Heart left ventricle (tissue), 16 donors: ENCODE measurements at places on chromosomes 12 and 14.

- DNase-seq = no peak
Observed at GRCh38 chr12:116333402-116333801, 55.9 kb upstream of the MED13L start.

GRCh38 chr12:71158361-71158882 is 623 bp upstream of the TSPAN8 start:
- DNase-seq = no peak

DNA sequence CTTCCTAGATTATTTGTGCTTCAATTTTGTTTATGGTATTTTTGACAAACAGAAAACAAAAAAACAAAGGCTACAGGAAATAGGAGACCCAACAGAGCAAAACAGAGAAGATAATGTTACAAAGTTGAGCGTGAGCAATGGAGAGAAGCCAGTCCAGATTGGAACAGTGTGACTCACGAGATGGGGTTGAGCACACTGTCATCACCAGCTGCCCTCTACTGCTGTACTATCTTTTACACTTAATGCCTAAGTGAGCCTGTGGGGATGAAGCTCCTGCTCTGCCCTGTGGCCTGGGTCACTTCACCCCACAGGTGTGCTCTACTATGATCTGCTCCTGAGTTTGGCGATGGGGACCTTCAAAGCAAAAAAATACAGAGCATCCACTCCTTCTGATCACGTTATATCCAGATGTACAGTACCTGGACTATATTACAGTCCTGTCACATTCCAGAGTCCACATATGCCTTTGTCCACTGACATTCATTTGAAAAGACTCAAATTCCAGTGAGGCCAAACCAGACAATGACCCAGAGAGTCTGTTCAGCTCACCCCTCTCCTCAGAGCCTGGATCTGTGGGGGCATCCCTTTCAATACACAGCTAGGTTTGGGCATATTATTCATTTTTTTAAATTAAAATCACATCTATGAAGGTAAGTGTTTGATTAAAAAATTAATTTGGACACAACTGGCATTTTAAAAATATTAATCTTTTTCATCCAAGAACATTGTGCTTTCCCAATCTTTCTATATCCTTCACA is 4.4 kb downstream of the IPO8 start:
- no peak for DNase-seq

DNA sequence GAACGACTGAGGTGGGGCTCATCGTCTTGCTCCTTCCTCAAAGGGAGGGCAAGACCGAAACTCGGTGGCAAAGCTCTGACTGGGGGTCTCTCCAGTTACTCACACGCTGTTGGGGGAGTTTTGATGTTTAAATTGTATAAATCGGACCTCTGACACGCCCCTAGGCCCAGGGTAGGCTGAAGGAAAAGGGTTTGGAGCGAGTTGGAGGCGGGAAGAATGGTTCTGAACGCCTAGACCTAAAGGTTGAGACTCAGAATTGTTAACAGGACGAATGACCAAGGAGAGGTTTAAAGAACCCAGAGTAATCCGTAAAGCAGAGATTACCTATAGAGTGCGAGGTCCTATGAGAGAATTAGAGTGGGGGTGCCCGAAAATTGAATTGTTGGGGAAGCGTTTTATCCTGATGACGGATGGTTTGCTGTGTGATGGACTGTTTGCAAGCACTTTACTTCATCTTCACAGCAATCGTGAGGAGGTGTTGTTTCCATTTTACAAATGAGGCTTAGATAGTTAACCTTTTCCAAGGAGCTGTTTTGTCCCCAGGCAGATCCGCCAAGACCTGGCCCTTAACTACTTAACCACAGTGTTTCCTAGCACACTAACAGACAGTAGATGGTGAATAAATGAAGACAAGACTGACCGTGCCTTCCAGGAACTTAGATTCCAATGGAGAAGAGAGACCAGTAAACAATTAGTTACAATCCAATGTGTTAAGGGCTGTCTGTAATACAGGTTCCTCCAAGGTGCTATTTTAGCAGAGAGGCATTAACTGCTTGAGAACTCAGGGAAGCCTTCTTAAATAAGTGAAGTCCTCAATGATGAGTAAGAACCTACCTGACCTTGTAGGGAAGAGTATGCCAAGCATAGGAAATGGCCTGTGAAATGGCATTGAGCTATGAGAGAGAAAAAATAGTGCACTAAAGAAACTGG is 929 bp upstream of the UBE2N start:
- no peak for DNase-seq

DNA sequence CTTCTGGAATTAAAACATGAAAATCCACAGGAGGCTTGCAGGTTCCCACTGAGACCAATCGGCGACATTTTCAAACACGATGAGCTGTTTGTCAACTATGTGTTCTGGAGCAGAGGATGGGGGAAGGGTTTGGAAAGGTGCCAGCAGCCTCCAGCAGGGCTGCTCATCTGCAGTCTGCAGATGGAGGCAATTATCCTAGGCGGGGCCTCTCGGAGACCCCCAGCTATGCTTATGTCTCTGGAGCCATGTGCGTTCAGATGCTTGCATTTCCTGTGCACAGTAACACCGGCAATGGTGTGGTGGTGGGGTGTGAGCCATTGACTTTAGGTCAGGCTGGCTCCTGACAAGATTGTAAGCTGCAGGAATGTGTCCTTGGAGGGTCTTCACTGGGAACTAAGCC is 51.7 kb downstream of the RPH3A start:
- DNase-seq = no peak
